Hypothalamus (tissue), 51 donors: ENCODE measurements at places on chromosomes 6 and 20.
A peak's percentile ranks its signal among the peaks of the same experiment; 100 is the strongest.

- DNase-seq, result no peak
Observed at GRCh38 chr6:14618759-14619418, 501.3 kb downstream of the CD83 start.

GRCh38 chr20:9015984-9016324, 52.9 kb upstream of the PLCB4 start:
- no peak for DNase-seq

GRCh38 chr6:128156321-128157111, 255.7 kb upstream of the THEMIS start:
- DNase-seq, result no peak

- peak; percentile 16 for DNase-seq
Observed at GRCh38 chr6:30752157-30752927, 8.0 kb upstream of the IER3 start.

DNA sequence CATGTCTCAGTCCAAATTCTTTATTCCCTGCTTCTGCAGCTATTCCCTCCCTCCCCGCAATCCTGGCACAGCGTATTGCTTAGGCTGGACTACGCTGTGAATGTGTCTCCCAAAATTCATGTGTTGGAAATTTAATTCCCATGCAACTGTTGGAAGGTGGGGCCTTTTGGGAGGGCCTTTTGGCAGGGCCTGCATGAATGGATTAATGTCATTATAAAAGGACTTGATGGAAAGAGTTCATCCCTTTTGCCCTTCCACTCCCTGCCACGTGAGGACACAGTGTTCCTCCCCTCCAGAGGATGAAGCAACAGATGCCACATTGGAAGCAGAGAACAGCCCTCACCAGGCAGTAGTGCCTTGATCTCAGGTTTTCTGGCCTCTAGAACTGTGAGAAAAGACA, 20.4 kb upstream of the NOTCH4 start:
- no peak for DNase-seq

GRCh38 chr6:106659859-106660258, 30.5 kb downstream of the QRSL1 start:
- no peak for DNase-seq

DNA sequence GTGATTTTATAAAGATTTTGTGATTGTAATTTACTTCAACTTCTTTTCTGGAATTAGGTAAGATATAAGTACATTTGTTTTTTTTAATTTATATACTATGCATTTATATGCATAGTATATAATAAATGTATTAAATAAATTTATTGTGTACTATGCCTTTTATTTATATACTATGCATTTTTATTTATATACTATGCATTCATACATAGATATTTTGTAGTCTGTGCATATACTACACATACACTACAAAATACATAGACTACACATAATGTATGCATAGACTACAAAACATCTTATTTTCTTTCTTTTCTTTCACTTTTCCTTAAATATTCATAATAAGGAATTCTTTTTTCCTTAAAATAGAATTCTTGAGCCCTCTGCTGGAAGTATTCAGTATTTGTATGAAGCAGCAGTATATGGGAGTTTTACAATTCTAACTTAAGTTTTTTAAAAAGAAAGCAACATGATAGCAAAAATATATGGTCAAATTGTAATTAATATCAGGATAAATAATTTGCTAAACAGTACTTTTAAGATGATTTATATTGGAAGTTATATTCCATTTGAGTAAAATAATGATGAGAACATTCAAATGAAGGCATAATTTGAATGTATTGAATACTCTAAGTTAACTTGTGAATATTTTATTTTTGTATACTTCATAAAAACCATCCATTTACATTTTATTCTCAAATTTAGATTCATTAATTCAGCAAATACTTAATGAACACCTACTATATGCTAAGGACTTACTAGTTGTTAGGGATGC, 129.3 kb downstream of the KLHL32 start:
- no peak for DNase-seq
